ENCODE measurements at places on chromosomes 3 and 15.

- DNase-seq: no peak
Observed at GRCh38 chr3:36964817-36965216, 20.0 kb upstream of the TRANK1 start.

DNA sequence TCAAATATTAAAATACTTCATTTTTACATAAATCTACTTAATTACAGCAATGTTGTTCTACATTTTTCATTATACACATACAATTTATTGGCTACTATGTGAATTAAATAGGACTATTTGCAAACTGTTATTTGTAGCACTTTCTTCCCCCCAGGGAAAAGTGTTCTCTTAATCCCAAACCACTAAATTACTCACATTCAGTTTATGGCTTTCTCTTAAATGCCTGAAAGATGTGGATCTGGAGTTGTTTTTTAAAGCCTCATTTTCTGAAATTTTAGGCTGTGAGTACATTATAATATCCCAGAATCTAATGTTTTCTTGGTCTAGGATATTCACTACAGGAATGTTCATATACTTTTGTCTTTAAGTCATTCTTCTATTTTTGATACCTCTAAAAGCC lies 32.7 kb downstream of the PRTG start:
- DNase-seq: no peak

GRCh38 chr3:194205675-194206133 lies 69.8 kb downstream of the HES1 start:
- DNase-seq: no peak

DNA sequence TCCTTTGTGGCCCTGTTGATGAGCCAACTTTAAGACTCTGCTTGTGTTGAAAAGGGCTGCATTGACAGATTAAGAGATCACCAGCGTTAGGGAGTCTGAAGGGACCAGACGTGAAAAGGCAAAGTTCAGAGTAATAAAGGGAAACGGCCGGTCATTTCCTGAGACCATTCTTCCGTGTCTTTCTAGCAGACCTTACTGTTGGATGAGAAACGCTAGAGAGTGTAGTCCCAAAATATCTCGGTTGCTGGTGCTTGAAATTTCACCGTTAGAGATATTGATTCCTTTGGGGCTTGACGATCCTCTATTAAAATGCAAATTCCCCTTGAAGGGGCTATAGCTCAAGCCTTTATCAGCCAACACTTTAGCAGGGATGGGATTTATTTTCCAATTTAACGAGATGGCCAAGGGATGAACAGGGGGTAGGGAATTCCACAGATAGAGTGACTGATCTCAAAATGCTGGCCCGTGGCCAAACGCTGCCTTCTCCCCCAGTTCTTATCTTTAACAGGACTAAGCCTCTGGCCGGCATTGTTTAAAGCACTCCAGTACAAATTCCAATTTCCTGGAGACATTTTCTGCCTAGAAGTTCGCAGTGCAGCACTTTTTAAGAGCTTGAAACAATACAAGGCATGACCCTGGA lies 250.4 kb downstream of the TJP1 start:
- no peak for DNase-seq

DNA sequence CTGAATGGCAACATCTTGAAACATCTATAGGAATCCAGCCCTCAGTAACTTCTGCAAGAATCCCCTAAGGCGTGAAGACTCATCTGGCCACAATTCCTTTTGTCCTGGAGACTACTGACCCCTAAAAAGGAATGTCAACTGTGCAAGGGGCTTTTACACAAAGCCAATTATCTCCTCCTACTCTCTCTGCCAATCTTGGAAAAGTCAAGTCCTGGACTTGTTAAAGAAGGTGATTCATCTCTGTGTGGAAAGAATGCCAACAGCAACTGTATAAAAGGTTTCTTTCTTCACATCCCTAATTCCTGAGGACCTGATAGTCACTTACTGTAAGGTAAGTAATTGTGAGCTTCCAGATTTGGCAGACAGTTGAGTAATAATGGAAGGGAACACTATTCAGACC lies 22.3 kb downstream of the THRB start:
- DNase-seq: no peak

- no peak for DNase-seq
Observed at GRCh38 chr15:80989081-80989517, 520 bp downstream of the MESD start.

DNA sequence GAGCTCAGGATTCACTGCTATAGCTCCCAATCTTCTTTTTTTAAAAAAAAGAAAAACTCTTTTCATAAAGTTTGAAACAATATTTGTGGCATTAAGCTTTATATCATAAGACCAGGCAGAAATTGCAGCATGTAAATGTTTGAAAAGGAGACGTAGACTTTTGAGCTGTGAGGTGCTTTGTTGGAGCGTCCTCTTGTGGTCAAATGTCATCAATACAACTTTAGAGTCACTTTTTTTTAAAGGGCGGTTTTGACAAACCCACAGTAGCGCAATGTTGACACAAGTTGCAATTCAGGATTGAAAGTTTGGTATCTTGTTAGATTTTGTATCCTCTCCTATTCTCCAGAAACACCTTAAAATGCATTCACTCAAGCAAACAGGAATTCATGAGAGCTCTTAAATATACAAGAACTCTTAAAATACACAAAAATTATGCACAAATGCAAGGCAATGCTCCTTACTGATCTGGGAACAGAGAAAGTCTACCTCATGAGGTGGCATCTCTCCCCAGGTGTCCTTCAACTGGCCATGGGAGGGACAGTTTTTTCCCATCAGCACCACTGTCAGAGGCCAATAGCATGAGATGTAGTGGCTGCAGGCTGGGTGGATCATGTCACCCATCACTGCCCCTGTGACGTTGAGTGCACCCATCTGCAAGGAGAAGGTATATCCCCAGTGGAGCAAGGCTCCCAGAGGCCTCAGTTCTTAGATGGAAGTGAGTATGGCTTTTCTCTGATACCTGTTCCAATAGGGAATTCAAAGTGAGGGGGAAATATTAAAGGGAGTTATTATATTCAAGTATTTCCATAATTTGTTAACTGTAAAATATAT lies 70.7 kb downstream of the ANXA2 start:
- no peak for DNase-seq

All from GM12891 (cell line).